ENCODE measurements at places on chromosomes 4 and X.

DNA sequence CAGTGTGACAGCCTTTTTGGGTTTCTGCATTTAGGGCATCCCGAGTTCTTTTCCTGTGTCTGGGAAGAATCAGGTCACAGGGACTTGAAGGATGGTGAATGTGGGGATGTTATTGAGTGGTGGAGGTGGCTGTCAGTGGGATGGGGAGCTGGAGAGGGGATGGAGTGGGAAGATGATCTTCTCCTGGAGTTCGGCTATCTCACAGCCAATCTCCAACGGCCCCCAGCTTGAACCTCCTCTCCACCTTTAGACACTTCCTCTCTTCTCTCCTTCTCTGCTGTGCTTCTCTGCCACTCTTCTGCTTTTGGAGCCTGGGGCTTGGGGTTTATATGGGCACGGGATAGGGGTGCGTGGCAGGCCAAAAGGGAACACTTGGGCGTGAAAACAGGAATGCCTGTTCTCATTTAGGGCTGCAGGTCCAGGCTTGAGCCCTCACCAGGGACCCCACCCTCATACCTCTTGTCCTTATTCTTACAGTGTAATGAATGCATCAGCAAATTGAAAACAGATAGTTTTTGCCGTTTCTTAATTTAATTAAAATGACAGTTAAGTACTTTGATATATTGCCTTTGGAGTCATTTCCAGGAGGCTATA is 37.5 kb downstream of the USP9X start:
- no peak for DNase-seq

DNA sequence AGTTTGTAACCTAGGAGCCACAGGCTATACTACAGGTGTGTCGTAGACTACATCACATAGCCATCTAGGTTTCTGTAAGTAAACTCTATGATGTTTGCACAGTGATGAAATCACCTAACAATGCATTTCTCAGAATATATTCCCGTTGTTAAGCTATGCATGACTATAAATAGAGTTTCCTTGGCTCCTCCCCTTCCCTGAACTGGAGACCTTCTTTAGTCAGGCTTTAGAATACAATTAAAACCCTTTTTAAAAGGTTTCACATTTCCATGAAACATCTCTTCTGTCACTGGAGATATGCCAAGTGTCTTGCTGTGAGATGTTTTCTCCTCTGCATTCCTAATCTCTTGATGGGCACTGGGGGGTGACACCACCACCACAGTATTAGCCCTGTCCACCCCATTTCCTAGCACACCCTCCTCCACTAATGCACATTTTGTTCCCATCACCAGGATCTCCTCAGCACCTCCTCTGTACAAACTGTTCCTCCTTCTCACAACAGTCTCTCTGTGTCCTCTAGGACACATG is 334.6 kb upstream of the CPEB2 start:
- DNase-seq, result peak; percentile 14

GRCh38 chr4:88333741-88334405 is 44.8 kb upstream of the HERC6 start:
- peak; percentile 73 for DNase-seq

DNA sequence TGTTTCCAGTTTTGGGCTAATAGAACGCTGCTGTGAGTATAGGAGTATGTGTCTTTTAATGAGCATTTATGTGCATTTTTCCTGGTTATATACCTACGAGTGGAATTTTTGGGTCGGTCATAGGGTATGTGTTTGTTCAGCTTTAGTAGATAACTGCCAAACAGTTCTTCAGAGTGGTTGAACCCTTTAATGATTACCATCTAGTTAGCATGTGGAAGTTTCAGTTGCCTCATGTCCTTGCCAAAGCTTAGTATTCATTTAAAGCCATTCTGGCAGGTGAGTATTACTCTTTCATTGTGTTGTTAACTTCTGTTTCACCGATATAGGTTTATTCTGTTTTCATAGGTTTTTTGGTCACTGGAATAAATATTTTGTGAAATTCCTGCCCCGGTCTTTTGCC is 229.1 kb downstream of the ARHGAP10 start:
- no peak for DNase-seq

DNA sequence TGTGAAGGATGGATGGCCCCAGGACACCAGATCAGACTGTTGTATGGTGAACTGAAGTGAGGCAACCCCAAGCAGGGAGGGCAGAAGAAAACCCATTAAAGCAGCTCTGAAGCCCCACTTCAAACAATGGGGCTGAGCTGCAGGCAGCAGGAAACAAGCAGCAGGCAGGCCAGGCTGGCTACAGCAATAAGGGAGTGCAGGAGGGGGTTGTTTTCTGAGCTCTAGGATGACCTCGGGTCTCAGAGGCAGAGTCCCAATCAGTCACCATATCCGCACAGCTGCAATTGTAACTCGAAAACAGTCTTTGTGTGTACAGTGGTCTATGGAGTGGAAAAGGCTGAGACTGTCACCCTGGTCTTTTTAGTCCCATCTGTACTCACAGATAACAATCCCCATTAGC is 90.4 kb downstream of the COL4A6 start:
- no peak for DNase-seq

DNA sequence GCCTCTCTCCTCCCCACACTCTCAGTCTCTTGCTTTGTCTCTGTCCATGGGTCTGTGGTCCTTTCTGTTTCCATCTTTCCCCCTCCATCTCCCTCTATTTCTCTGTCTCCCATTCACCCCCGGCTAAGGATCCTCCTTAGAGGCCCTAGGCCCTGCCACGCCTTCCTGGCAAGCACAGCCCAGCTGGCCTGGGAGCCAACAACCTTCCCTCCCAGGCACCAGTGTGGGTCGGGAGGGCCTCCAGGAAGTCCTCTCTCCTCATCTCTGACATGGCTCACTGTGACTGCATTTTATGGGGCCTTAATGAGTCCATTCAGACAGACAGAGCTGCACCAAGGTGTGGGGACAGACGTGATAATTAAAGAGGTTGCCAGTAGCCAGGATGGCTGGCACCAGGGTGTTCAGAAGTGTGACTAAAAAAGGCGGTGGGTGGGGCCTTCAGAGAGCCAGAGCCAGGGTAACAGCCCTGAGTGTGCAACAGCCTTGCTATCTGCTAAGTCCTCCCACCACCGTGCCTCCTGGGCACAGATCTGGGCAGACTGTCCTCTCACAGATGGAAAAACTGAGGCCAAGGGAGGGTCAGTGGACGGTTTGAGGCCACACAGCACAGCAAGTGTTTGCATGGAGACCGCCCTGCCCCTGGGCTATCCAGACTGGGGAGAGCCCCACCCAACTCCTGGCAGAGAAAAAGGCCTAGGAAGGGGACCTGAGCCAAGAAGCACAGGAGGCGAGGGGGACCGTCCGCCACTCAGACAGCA is 31.5 kb downstream of the BLOC1S4 start:
- DNase-seq, result no peak

DNA sequence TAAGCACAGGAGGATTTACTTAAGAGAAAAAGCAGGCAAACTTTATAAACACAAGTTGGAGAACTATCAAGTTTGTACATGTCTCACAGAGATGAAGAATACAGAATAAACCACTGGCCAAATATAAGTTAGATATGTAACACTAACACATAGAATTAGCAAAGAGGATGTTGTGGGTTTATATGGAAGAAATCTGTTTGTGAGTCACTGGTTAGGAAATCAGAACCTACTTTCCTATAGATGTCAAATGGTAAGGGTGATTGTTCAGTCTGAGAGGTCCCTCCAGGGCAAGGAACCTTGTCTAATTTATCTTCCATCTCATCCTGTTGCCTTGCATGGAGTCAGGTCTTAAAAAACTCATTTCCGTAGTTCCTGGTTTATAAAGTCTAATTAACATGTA is 14.8 kb upstream of the ART3 start:
- DNase-seq, result peak; percentile 31

GRCh38 chr4:43564591-43564990 is 672.1 kb downstream of the GRXCR1 start:
- DNase-seq, result no peak

- DNase-seq, result no peak
Measured at GRCh38 chr4:121724671-121725070, 27.9 kb upstream of the ANXA5 start.

GRCh38 chr4:158890294-158890693 is 121.5 kb downstream of the FNIP2 start:
- no peak for DNase-seq

DNA sequence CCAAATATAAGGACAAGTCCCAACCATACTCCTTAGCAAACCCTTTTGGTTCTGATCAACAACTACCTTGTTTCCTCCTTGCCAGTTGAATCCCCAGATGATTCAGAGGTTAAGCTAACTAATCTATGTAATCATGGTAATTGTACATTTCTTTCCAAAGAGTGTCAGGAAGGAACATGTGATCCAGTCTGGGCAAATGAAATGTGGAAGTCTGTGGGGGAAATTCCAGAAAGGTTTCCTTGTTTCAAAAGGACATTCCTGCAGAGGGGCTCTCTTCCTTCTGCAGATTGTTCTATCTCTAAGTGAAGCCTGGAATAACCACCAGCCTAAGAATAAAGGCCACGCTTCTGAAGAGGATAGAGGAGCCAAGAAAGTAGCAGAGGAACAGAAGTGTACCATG is 7.0 kb downstream of the PRSS12 start:
- peak; percentile 47 for DNase-seq

- DNase-seq, result no peak
Measured at GRCh38 chr4:139210486-139210885, 33.5 kb upstream of the ELF2 start.

- DNase-seq, result no peak
Measured at GRCh38 chrX:46278572-46278971, 266.6 kb downstream of the ZNF674 start.

GRCh38 chr4:13865871-13866669 is 238.5 kb upstream of the BOD1L1 start:
- peak; percentile 45 for DNase-seq

DNA sequence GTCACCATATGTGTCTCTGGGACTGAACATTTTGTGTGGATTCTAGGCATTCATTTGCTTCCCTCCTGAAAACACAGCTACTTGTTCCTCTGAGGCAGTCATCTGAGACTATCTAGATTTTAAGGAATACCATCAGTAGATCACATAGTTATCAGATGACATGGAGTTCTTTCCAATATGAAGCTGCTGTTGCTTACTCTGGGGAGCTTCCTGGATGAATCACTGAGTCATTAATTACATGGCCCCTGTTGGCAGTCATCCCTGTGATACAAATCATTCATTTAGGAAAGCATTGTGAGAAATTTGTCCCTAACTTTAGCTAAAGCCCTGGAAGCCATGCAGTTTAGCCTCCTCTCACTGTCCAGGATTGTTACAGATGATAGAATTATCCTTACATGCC is 98.2 kb upstream of the ARSJ start:
- peak; percentile 86 for DNase-seq

GRCh38 chr4:7625071-7625470 is 190.3 kb upstream of the PSAPL1 start:
- DNase-seq, result peak; percentile 13

DNA sequence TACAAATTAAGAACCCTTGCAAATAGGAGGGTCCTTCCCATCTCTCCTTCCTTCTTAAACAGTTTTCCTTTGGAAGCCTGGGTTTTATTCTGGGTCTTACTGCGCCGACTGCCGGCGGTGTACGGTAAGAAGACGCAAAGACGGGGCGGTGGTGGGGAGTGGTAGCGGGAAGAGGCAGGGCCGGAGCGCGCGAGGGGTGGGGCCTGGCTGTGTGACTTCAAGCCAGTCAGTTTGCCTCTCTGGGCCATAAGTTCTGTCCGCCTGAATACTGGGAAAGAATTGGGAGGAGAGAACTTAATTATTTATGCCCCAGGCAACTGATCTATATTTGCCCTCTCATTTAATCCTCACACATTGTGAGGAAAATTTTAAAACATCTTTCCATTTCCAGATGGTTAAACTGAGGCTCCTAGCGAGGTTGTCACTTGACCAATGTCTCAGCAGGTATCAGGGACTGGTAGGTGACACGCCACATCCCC is 726 bp upstream of the KANTR start:
- peak; percentile 83 for DNase-seq

GRCh38 chrX:9459186-9459748 is 5.6 kb upstream of the TBL1X start:
- DNase-seq, result no peak

DNA sequence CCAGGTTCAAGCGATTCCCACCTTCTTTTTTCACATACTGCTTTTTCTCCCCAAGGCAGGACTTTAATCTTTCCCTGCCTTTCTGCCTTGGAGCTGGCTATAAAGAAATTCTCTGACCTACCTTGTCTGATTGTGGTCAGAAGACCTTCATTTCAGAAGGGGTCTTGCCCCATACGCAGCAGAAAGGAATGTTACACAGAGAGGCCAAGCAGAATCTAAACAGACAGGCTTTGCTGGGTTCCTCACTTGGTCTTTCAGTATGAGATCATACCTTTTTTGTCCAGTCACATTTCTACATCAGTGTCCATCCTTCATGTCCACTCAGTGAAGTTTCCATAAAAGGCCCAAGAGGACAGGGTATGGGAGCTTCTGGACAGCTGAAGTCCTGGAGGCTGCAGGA is 108.3 kb upstream of the RBPJ start:
- DNase-seq, result peak; percentile 64

DNA sequence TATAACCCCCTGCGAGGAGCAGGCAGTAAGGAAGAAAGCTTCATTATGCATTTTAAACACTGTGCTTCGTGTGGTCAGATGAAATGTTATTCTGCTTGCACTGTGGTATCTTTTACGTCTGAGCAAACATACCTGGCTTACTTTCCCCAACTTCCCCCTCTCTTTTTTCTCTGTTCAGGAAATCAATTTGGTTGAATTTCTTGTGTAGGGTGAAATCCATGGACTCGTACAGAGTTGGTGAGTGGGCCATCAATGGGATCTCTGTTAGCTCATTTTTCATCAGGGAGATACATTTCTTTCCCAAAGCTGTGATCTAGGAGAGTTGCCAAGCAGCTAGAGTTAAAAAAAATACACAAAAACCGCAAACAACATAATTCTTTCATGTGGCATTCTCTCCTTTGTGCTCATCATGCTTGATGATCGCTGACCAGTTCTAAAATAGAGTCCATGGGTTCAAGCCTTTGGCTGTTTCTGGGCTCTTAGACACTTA is 98.5 kb downstream of the FRAS1 start:
- DNase-seq, result peak; percentile 75

- DNase-seq, result peak; percentile 90
Measured at GRCh38 chrX:10620121-10620699, at the start of gene MID1. MID1 (minus strand) TSS chrX:10620585; CDS start chrX:10567547, 53,038 bp downstream.

GRCh38 chr4:188411805-188412204 is 272.6 kb downstream of the TRIML1 start:
- no peak for DNase-seq
